Stimulated activated CD8-positive, alpha-beta memory T cell treated with anti-CD3 and anti-CD28 coated beads, Interleukin-12 subunit alpha, Interleukin-12 subunit beta, amount 100 ng/mL, for 4 hours (primary cell): ENCODE measurements at places on chromosomes 12 and 14.

GRCh38 chr12:110533607-110534006 lies 31.5 kb downstream of the RAD9B start:
- DNase-seq: no peak

GRCh38 chr14:75769047-75769685 lies 108.1 kb downstream of the TTLL5 start:
- DNase-seq: no peak

DNA sequence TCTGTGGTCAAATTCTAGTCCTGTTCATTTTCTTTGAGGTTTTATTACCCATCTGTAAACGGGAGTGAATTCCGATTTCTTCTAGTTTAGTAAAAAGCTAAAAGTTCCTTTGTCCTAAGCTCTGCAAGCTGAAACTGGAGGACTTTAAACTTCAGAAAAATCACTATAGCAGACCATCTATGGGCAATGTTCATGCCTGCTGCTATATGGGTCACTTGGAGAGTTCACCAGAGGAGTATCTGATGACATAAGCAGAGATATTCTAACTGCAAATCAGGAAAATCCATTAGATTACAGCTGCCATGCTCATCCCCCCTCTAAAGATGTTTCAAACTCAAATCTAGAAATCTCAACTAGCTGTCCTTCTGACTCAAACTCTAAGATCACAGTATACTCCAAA lies 193.0 kb upstream of the RTL1 start:
- DNase-seq: no peak

DNA sequence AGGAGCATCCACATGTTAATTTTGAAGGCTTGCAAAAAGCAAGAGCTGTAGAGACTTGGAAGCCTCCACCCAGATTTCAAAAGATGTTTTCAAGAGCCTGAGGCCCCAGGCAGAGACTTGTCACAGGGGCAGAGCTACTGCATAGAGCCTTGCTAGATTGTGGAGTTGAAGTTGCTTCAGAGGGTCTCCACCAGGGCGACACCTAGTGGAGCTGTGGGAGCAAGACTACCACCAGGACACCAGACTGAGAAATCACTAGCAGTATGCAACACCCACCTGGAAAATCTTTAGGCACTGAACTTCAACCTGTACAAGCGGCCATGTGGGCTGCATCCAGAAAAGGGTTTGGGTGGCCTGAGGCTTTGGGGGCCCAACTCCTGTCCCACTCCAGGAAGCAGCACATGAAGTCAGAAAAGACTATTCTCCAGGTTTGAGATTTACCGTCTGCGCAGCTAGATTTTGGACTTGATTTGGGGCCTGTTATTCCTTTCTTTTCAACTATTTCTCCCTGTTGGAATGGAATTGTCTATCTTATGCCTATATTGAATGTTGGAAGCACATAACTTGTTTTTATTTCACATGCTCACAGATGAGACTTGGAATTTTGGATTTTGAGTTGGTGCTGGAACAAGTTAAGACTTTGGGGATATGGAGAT lies 508.6 kb downstream of the FLRT2 start:
- DNase-seq: no peak

DNA sequence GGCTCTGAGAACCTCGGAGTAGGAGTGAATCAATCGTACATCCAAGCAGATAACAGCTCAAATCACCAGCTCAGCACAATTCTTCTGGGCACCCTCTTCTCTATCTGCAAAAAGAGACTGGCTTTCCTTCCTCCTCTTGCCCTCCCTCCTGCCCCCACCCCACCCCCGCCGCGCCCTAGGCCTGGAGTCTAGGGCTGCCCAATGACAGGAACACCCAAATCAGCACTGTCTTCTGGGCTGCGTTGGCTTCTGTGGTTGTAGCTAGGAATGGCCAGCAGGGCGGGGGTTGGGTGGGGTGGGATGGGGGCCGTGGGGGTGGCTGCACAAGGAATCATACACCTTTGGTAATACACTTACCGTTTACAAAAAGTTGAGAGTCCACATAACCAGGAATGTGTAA lies 28.0 kb upstream of the TMCC3 start:
- no peak for DNase-seq

GRCh38 chr12:93626160-93626559 lies 51.0 kb upstream of the CRADD start:
- DNase-seq: no peak

DNA sequence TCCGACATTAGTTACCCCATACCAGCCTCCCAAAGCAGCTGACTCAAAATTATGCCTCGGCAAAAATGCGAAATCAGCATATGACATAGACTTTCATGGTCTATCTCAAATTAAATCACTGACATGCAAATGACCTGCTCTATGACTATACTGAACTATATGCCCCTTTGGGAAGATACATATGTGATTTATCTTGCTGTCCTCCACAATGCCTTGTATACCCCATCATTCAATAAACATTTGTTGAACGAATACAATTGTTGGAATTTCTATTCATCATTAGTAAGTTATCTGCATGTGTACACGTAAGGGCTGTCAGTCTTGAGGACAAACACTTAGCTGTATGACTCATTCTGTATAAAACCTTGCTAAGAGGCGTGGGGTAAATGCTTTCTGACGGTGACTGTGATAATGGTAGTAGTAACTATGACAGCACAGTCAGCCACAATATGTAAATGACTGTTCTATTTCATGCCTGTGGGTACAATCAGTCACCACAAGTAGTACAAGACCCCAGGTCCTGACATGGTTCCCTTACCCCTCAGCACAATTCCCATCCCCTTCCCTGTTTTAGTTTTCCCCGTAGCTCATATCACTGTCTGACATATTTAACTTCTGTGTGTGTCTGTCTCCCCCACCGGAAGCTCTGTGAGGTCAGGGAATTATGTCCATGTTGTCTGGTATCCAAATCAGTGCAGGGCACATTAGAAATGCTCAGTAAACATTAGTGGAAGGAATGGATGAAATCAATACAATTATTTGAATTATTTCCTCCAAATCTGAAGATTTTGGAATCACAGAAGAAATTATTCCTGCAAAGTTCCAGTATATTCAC lies 42.8 kb downstream of the STXBP6 start:
- no peak for DNase-seq

GRCh38 chr14:23567186-23568020 lies at the start of gene AP1G2:
TSS of gene AP1G2 (minus strand) at chr14:23567791. CDS start at chr14:23567314, 477 bp downstream.
- peak; percentile 75 for DNase-seq
